NCI-H2081 treated with DMSO at 0.1 percent for 48 hours (cell line): ENCODE measurements at places on chromosomes 2 and 18.

DNA sequence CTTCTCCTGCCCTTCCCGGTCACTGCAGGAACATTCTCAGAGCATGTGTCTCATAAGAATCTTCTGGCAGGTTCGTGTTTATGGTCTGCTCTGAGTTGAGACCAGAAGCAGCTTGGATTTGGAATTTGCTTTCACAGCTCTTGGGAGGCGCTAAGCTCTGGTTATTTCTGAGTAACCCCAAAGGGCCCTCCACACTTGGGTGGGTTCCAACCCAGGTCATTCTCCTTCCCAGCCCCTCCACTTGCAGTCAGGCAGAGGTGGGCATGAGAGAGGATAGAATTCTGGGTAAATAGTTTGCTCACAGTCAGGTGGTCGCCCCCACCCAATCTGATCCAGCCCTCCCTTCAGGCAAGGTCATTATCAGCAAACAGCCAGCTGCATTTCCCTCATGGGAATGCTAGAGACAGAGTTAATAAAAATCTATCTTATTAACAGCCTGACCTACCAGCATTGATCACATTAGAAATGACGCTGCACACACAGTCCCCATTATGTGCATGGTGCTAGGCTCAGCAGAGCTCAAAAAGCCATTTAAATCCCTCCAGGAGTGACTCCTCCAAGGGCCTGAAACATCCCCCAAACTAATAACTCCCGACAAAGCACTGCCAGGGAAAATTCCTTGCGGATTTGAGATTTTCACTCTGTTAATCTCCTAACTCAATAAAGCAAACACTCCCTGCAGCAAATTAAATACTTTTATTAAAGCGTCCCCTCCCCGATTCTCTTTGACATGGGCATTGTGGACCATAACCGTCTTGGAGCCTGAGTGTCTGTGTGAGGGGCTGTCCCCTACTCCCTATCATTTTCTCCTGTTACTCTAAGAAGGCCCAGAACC lies 61.9 kb downstream of the SLC4A5 start:
- DNase-seq = no peak

GRCh38 chr2:35822716-35823115 lies 532.9 kb upstream of the CRIM1 start:
- no peak for DNase-seq

DNA sequence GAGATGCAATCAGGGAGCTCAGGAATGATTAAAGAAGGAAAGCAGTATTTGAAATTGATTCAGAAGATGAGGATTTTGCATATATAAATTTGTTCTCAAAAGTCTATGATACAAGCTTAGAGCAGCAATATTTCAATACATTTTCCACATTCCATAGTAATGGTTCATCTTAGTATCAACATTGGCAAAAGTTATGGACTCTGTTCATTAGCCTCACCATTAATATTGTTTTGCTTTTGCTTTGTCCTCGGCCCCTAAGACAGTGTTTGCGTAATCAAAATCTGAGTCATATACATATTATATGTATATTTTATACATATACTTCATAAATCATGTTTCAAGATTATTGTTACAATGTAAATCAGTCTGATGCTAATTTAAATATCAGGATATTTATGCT lies 176.6 kb downstream of the CNTNAP5 start:
- no peak for DNase-seq

DNA sequence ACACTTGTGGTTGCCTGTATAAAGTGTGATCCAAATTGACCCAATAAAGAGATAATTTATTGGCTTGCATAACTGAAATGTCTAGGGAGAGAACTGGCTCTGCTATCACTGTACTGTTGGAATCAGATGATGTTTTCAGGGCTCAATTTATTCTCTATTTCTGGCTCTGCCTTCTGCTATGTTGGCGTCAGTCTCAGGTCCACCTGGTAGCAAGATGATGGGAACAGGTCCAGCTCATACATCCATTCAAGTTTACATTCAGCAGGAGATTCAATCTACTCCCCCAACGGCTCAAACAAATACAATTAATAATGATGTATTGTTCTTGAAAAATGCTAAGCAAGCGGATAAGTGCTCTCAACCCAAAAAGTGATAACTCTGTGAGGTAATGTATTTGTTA lies 297.7 kb upstream of the SYT4 start:
- DNase-seq = peak; percentile 78

DNA sequence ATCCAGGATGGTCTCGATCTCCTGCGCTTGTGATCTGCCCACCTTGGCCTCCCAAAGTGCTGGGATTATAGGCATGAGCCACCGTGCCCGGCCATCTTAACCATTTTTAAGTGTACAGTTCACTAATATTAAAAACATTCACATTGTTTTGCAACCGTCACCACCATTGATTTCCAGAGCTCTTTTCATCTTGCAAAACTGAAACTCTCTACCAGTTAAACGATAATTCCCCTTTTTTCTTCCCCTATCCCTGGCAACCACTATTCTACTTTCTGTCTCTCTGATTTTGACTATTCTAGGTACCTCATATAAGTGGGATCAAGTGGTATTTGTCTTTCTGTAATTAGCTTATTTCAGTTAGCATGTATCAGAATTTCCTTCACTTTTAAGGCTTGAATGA lies 16.8 kb upstream of the NEUROD1 start:
- DNase-seq = no peak

- DNase-seq = no peak
Measured at GRCh38 chr18:2906704-2907549, 60.1 kb downstream of the EMILIN2 start.

- DNase-seq = no peak
Measured at GRCh38 chr2:121287146-121287798, 2.3 kb upstream of the TFCP2L1 start.

- DNase-seq = no peak
Measured at GRCh38 chr2:196239622-196240587, 68.5 kb upstream of the STK17B start.

GRCh38 chr2:43210125-43210466 lies 16.3 kb downstream of the ZFP36L2 start:
- DNase-seq = no peak

DNA sequence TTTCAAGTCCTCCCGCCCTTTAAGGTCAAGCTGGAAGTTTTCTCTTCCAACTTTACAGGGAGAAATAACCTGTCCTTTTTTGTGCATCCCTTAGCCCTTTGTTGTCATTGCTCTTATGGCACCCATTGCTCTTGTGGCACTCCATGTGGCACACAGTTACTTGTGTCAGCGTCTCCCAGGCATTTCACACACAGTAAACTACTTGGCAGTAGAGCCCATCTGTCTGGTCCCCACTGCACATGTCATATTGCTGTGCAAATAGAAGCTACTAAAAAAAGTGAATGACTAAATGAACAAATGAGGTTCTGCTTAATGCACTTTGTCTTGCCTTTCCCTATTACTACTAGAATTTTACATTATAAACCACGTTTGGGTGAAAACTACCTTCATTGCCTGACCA lies 149.3 kb downstream of the EML6 start:
- DNase-seq = no peak

DNA sequence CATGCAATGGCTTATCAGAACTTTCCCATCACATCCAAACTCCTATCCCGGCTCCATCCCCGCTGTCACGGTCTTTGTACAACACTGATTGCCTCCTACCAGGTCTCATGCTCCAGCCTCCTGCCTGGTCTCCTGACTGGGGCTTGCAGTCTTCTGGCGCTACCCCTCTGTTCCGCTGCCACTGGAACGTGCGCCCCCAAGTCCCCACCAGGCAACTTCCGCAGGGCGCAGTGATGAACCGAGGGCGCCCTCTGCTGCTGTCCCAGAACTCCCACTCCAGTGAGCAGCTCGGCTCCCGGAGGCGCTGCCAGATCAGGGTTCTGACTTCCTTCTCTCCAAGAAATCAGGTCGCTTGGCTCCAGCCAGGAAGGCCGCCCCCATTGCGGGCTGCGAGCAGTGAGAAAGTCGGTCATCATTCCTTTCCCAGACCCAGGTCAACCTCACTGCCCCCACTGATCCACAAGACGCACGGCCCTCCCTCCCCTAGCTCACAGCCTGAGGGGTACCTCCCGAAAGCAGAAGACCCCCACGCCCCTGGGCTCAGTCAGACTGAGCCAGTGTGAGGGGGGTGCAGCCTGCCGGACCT lies 43.9 kb upstream of the RAB11FIP5 start:
- DNase-seq = no peak

- DNase-seq = no peak
Measured at GRCh38 chr18:45218436-45218835, 396.8 kb upstream of the SLC14A2 start.

GRCh38 chr2:183541766-183542165 lies 417.5 kb downstream of the NUP35 start:
- DNase-seq = no peak

DNA sequence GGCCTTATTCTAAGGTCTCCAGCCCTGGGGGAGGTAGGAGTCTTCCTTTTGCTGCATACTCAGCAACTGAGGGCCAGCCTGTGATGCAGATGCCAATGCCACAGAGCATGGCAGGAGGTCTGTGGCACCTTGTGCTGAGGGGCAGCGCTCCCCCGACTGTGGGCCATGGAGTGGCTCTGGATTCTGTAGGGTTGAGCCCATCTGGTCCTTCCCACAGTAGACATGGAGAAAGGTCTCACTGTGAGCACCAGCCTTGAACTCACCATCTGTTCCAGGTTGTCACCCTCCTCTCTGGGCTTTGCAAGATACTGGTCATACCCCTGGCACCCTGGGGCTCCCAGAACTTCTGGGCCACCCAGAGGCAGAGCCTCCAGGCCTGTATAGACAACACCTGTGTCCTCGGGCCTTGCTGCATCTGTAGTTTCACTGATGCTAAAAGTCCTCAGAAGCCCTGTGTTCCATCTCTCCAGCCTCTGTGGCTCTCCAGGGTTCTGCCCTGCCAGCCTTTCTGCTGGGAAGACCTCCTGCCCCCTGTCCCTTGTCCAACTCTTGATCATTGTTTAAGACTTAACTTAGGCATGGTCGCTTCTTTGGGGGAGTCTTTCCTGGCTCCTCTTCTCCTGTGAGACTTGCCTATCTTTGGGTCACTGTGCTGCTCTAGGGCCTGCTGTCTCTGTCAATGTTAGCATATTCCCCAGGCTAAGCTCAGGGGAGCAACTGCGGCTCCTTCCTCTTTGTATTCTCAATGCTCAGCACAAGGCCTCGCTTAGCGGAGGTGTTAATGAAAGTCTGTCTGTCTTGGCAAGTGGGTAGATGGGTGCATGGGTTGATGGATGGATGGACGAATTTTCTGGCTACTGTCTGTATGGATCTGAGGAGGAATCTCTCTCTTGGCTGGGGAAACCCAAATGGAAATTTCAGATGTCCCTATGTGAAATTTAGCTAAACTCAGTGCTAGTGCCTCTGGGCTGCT lies 160.9 kb downstream of the DYSF start:
- DNase-seq = no peak

GRCh38 chr2:17148407-17149145 lies 369.7 kb downstream of the RAD51AP2 start:
- no peak for DNase-seq

DNA sequence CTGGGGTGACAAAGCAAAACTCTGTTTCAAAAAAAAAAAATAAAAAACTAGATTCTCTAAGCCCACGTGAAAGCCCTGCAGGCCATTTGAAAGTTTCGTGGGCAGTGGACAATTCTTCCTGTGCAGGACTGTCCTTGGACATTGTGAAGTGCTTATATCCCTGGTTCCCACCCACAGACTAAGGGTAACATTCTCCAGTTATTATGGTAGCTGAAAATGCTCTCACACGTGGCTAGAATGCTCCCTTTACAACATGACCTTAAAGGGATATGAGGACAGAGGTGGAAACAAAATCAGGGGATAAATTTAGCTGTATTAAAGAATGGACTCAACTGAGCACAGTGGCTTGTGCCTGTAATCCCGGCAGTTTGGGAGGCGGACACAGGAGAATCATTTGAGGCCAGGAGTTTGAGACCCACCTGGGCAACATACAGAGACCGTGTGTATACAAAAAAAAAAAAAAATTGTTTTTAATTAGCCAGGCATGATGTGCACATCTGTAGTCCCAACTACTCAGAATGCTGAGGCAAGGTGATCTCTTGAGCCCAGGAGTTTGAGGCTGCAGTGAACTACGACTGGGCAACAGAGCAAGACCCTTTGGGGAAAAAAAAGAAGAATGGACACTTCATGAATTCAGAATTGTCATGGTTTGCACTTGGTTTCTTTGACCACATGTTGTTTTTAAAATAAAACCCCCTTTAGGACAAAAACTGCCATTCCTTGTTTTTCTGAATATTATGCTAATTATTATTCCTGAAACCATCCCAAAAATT lies 167.9 kb downstream of the MGAT5 start:
- no peak for DNase-seq

- DNase-seq = no peak
Measured at GRCh38 chr18:48565105-48565504, 26.3 kb downstream of the CTIF start.

- no peak for DNase-seq
Measured at GRCh38 chr2:11315074-11315705, 29.2 kb downstream of the ROCK2 start.

GRCh38 chr2:644871-645270 lies 32.3 kb downstream of the TMEM18 start:
- DNase-seq = no peak

GRCh38 chr2:33786881-33787280 lies 187.8 kb upstream of the FAM98A start:
- no peak for DNase-seq

DNA sequence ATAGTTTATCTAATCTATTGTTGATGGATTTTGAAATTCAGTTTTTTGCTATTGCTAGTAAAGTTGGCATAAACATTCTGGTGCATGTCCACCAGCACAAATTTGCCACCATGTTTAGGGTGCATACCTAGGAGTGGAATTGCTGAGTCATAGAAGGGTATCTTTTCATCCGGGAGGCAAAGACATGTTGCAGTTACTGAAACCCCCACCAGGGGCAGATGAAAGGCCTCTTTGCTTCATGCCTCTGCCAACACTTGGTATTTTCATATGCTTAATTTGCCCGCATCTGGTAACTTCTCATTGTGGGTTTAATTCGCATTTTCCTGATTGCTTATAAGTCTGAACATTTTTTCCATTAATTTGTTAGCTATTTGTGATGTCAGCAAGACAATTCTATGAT lies 8.2 kb downstream of the DCC start:
- DNase-seq = no peak

GRCh38 chr2:132617989-132618388 lies 52.0 kb downstream of the LYPD1 start:
- no peak for DNase-seq

DNA sequence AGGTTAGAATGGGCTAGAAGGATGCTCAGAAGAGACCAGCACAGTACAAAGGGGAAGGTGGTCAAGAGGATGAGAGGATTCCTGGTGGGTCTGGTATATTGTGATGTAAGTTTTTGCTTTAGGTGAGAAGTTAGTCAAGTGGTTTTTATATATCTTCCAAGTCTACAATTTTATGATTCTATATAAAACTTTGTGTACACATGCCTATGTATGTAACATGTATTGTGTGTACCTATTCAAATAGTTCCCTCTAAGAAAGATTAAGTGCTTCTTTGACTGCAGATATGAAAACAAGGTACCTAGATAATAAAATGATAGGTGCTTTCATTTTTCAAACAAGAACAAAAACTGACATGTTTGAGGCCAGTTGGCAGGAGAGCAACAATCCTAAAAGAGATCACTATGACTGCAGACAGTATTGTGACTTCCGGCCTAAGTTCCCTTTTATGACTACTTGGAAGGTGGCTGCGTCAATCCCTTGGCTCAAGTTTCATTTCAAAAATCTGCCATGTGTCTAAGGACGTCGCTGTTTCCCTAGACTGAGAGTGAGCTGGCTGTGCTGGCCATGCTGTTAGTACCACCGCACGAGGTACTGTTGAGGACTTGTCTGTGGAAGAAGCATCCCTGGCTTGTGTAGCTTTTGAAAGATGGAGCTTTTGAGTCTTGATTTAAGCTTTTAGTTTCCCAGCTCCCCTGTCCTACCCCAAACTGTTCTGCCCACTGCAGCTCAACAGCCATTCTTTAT lies 123.1 kb downstream of the PRPF40A start:
- no peak for DNase-seq
